NCI-H1417 treated with DMSO at 0.1 percent for 48 hours (cell line): ENCODE measurements at places on chromosomes 1 and 21.
A peak's percentile ranks its signal among the peaks of the same experiment; 100 is the strongest.

DNA sequence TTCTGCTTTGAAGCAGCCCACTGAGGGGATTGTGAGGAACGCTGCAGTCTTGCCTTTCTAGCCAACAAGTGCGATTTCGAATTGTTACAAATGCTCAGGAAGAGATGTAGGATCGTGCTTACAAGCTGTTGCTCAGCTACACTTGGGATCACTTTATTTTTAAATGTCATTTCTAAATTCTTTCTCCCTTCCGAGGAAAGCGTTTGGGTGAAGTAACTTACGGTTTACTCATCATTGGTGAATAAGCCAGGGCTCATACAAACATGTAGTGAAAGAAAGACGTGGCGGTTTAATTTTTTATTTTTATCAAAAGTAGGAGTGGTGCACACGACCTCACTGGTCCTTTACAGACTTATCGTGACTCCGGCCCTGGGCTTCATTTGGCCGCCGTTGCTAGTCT, 386.6 kb downstream of the KIF26B start:
- DNase-seq, result no peak

- no peak for DNase-seq
Measured at GRCh38 chr1:83718338-83718737, 280.6 kb downstream of the TTLL7 start.

DNA sequence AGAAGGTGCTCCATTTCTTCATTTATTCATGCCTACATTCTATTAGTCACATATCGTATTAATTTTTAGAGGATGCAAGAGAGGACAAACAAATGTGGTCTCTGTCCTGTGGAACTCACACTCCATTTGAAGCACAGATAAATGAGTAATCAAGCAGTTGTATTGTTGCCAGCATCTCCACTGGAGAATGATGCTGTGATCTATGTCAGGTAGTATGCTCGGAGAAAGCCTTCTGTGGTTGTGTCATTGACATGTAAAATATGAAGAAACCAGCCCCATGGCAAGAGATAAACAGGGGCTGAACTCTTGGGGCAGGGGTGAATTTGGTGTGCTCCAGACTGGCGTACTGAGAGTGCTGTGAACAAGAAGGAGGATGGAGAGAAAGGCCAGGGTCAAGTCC, 101.2 kb downstream of the FASLG start:
- DNase-seq, result no peak

- no peak for DNase-seq
Measured at GRCh38 chr1:95013950-95014574, 58.7 kb downstream of the ALG14 start.

- DNase-seq, result no peak
Measured at GRCh38 chr1:180218806-180219765, 11.0 kb upstream of the LHX4 start.

DNA sequence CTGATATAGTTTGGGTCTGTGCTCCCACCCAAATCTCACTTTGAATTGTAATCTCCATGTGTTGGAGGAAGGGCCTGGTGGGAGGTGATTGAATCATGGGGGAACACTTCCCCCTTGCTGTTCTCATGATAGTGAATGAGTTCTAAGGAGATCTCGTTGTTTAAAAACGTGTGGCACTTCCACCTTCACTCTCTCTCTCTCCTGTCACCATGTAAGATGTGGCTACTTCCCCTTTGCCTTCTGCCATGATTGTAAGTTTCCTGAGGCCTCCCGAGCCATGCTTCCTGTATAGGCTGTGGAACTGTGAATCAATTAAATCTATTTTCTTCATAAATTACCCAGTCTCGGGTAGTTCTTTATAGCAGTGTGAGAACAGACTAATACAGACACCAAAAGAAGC, 40.4 kb downstream of the FRRS1 start:
- no peak for DNase-seq

DNA sequence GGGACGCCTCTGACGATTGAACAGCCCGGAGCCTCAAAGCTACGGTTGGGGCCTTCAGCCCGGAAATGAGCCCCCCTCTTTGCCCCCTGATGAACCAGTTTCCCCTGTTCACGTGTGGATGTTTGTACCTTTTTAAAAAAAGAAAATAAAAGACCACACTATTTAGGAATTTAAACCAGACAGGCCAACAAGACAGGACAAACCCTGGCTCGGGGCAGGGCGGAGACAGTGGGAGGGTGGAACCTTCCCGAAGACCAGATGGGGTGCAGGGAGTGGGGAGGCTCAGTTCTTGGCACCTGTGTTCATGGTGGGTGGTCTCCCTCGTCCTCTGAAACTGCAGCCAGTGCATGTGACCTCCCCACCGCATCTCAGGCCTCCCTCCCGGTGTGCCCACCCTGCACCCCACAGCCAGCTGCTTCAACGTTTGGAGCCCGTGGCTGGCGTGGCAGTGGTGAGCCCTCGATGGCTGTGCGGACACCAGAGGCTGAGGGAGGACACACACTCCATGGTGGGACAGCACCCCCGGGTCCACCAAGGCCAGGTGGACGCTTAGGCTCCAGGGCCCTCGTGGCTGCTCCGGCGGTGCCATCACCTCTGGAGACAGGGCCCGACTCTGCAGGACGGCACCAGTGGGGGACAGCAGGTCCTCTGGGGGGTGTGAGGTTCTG, 45.6 kb downstream of the COL18A1 start:
- no peak for DNase-seq

- DNase-seq, result no peak
Measured at GRCh38 chr1:54994355-54994990, 4.3 kb upstream of the BSND start.

GRCh38 chr1:21937372-21938121, 437 bp upstream of the HSPG2 start:
- no peak for DNase-seq

DNA sequence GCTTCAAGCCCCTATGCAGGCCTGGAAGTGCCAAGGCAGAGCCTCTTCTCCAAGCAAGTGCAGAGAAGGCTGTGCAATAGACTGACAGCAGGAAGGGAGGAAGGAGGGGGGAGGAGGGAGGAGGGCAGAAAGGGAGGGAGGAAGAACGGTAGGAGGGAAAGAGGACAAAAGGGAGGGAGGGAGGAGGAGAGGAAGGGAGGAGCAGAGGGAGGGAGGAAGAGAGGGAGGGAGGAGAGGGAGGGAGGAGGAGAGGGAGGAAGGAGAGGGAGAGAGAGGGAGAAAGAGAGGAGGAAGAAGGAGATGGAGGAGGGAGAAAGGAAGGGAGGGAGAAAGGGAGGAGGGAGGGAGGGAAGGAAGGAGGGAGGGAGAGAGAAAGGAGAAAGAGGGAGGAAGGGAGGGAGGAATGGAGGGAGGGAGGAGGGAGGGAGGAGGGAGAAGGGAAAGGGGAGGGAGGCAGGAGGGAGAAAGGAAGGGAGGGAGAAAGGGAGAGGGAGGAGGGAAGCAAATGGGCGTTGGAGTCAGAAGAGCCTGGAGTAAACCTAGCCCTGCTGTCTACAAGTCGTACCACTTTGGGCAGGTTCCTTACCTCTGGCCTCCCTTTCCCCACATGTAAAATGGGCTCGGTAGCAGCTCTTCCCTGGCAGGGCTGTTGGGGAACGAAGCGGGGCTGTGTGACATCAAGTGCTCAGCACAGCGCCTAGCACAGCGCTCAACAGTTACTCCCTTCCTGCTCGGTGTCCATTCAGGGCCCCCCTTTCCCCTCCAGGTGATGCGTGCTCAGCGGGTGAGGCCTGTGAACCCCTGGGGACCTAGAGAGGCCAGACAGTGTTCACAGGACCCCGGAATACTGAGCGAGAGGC, 244.6 kb downstream of the NPHP4 start:
- no peak for DNase-seq

- no peak for DNase-seq
Measured at GRCh38 chr1:26459573-26460031, 12.6 kb upstream of the HMGN2 start.

DNA sequence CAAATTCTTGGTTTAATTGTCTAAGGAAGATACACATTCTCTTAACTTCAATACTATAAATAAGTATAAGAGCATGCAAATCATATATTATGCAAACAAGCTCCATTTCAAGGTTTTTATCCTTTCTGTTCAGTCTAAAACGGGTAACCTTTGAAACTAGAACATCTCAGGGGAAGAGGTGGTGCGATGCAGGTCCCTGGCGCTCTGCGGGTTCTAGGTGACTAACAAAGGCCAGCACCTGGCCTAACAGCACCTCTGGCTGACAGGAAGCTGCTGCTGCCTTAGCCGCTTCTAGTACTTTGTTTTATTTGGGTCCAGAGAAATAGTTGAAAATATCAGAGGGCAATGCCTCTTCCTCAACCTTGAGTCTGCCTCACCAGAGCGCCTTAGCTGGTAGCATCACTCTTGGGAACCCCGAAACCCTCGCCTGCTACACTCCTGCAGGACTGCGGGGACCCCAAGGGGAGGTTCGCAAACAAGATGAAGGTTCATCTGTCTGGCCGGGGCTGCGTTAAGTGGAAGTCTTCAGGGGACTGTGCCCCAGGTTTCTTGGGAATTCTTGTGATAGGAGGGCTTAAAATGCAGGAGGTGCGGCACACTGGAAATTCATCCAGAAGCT, 45.5 kb downstream of the PRDM15 start:
- DNase-seq, result no peak

DNA sequence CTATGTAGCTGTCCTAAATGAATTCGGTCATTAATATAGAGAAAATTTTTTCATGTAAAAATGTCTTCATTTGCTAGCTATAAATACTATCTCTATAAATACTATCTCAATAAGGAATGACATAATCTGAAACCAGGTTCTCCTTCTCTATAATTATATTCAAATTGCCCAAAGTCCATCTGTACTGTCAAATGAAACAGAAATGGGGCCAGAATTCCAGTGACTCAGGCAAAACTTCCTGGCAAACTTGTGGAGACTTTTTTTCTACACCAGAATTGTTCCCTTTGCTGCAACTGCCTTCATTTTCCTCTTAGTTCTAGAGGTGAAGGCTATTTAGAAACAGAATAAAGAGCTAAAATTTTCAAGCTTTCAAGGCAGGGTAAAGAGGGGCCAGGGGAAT, 152.5 kb downstream of the KCNH1 start:
- DNase-seq, result no peak

DNA sequence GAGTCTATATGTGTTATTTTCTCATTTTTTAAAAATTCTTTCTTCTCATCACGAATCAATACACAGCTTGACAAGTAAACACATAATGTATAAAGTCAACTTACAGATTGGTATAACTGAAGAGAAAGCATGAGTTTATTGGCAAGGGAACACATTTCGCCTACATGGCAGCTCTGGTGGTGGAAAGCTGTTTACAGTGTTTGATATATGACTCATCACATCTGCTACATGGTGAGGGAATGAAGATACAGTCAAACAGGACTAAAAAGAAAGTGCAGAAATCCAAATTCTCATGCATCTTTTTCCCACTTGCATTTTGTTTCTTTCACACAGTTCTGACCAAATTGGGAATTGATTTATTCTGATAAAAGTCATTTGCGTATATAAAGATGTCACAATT, 122.2 kb upstream of the ADGRL4 start:
- DNase-seq, result no peak

DNA sequence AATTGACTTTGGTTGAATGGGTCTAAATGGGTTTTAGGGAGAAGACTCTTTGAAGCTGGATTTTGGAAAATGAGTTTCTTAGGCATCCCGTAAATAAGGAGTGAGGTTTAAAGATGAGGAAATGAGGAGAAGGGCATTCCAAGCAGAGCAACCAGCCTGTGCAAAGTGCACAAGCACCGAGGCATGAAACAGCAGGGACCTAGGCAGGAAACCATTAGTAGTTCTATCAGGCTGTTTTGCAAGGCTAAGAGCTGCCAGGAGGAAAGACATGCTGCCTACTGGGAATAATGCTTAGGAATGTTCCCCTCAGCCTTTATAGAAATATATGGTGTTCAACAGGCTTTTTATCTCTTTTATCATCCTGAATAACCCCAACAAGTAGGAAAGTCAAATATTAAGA, 153.1 kb upstream of the FGGY start:
- DNase-seq, result no peak

DNA sequence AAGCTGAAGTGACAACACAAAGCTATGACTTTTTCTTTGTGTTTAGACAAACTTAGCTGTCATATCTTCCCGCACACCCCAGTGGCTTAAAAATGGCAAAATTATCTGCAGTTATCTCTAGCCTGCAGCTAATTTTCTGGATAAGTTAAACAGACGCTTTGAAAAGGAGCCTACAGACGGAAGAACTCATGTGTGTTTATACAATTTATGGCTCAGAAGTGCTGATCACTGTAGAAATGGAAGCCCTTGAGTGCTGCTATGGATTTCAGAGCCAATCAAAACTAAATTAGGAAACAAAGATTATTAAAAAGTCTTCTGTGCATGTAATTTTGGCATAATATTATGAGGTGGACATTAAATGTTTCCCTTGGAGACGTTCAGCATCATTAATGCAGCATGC, 11.6 kb downstream of the NTNG1 start:
- DNase-seq, result no peak

- DNase-seq, result no peak
Measured at GRCh38 chr1:70429757-70430156, 18.7 kb downstream of the CTH start.

- peak; percentile 7 for DNase-seq
Measured at GRCh38 chr1:190320952-190321351, 156.7 kb downstream of the BRINP3 start.

GRCh38 chr1:217564833-217565232, 66.1 kb downstream of the GPATCH2 start:
- DNase-seq, result no peak

DNA sequence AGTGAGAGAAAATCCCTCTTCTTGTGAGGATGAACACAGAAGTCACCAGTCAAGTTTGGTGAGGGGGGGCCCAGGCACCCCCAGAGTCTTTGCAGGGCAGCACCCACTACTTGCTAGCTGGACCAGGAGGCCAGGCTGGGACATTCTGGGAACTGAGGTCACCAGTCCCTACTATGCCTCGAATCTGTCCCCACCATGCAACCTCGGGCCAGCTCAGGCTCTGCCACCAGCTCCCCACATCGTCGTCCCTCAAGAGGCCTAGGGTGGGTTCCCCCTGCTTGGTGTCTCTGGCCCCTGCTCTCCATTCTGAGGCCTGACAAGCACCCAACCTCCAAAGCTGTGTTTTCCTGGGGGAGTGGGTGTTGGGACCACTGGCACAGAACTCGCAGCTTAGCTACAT, 22.2 kb upstream of the ZNF678 start:
- no peak for DNase-seq

GRCh38 chr21:39094847-39095579, 88.2 kb downstream of the PSMG1 start:
- DNase-seq, result no peak

GRCh38 chr21:25350056-25350455, 257.2 kb downstream of the MRPL39 start:
- no peak for DNase-seq

- DNase-seq, result no peak
Measured at GRCh38 chr1:160720356-160721085, 8.9 kb upstream of the CD48 start.

DNA sequence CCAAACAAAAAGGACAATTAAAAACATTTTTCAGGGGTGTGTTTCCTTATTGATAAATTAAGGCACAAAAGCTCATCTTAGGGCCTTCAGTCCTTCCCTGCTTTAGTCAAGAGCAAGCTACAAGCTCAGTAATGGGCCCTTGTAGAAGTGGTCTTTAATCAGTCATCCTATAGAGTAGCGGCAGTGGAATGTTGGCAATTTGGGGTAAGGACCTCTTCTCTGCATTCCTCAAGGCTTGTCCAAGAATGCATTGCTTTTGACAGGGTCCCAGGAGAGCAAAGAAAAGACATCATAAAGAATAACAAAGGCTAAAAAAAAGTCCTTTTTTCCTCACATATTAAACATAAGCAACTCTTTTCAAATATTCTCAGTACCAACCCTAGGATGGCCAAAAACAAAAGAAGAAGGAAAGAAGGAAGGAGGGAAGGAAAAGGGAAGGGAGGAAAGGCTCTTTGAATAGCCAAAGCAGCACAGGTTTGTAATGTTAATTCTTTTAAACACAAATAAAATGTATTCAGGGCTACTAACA, 27.3 kb upstream of the CAMK1G start:
- no peak for DNase-seq
